Stomach (tissue), 19 donors: ENCODE measurements at places on chromosomes 2 and 18. TPM values are rescaled to one million over a fixed set of nuclear protein-coding genes. Genes with fewer than 3 reads are reported as not detected.

INHBB gene
- total RNA-seq: 0.89 TPM

AQP12A gene
- total RNA-seq: not detected

GRCh38 chr18:11146238-11146946 is 3.0 kb downstream of the PIEZO2 start:
- peak; percentile 20 for DNase-seq

- peak; percentile 47 for DNase-seq
Observed at GRCh38 chr2:1823187-1824169, 79.2 kb upstream of the PXDN start.

DNA sequence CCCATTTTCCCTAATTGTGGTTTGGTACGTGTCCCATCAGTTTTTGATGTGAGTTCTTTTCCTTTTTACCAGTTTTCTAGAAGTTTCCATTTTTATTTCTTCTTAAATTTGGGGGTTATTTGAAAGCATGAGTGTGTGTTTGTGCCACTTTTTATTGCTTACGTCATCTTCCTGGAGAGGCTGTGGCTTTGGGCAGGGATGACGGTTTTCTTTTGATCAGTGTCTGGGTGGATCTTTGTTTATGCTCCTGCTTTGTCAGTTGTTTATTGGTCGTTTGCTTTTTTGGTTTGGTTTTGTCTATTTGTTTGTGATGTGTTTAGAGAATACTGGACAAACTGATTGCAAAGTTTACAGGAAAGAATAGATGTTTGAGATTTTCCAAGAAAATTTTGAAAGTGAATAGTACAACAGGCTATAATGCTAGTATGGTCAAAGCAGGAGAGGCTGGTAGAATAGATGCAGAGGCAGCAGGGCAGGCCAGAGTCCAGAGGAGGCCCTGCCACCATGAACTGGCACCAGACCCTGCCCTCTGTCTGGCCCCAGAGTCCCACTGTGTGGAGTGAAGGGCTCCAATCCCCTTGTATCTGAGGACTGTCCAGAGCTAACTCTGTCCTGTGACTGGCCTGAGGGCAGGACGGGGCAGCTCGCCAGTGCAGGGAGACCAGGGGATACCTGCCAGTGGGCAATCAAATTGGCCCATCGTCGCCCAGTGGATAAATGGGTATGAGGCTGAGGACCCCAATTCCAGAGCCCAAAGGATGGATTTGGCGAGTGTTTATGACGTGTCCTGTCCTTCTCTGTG is 23.4 kb upstream of the SNED1 start:
- no peak for DNase-seq

GRCh38 chr2:166025313-166025712 is 71.7 kb upstream of the TTC21B start:
- no peak for DNase-seq

DNA sequence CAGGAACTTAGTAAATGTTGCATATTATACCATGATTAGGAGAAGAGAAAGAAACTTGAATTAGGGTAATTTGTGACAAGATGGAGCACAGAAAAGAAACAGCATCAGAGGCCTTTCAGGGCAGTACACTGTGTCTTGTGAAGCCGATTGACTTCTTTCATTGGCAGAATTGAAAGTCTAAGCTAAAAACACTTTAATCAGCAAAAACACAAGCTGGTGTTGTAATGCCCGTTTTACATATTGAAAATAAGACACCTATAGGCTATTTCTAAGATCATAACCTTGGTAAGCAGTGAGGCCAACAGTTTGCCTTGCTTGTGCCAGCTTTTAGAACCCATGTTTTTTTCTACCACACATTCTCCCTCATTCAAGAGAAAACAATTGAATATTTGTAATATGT is 1378.1 kb upstream of the NXPH2 start:
- DNase-seq: no peak

- no peak for DNase-seq
Observed at GRCh38 chr2:171102802-171103201, 57.9 kb downstream of the TLK1 start.

GRCh38 chr18:43627848-43628530 is 350.7 kb upstream of the SYT4 start:
- no peak for DNase-seq

GRCh38 chr2:240672701-240673190 is 9.9 kb downstream of the AQP12B start:
- DNase-seq: no peak
